Natural killer cell (primary cell): ENCODE measurements at places on chromosomes 4 and X.

DNA sequence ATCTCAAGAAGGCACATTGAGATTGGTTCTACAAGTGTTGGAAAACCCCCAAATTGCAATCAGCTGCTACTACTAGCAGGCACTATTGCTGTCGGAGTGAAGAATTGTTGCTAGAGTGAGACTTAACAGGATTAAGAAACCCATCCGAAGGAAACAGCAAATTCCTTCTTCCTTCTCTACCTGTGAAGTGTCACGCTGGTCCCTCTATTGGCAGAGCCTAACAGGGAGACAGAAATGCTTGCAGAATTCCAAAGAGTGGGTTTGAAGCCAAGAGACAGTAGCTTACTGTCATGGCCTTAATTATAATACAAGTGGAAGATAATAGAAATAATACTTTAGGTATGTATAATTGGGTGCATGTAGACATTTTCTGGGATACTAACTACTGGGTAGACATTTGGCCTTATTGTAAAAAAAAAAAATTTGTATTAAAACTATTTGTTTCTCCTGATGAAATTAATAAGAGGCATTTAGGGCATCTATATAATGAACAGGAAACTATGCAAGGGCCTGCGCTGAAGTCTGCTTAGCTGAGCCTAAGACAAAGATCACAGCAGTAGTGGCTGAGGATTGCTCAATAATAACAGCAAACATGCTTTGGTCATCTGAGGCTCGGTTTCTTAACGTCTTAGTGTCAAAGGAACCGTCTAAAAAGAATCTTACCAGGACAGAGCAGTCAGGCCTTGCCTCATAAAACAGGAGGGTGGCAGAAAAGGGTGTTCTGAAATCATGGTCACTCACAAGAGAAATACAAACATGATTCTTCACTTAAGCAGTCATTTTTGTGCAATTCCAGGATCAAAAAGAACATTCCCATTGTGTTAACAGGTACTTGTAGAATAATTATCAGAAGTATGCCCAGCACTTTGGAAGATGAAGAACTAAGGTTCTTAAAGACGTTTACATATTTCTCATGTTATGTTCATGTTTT is 40.8 kb downstream of the FAM241A start:
- H3K36me3 ChIP-seq = no peaks in the 10 kb centered on the region
- no peak overlapping the region for H3K4me3 ChIP-seq
- H3K4me1 ChIP-seq = no peaks in the 10 kb centered on the region
- H3K27ac ChIP-seq = no peak overlapping the region
- DNase-seq = no peak

- H3K27me3 ChIP-seq = no peaks in the 10 kb centered on the region
- DNase-seq = no peak
- H3K4me3 ChIP-seq = no peak overlapping the region
Observed at GRCh38 chrX:130772776-130773143, 130.2 kb downstream of the ENOX2 start.

- no peak overlapping the region for H3K4me3 ChIP-seq
- H3K4me1 ChIP-seq = peaks cover 4% of the 10 kb centered on the region
- no peaks in the 10 kb centered on the region for H3K36me3 ChIP-seq
- no peak for DNase-seq
Observed at GRCh38 chrX:21955403-21956189, 15.1 kb downstream of the SMS start.

DNA sequence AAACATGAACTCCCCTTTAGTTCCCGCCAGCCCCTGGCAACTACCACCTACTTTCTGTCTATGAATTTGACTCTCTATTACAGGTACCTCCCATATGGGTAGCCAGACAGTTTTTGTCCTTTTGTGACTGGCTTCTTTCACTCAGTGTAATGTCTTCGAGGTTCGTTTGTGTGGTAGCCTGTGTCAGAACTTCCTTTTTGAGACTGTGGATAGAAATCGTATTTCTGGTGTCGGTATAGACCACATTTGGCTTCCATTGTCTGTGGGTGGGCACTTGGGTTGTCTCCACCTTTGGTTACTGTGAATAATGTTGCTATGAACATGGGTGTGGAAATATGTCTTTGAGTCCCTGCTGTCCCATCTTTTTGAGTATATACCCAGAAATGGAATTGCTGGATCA is 5.4 kb upstream of the CLDN34 start:
- no peaks in the 10 kb centered on the region for H3K27me3 ChIP-seq
- no peaks in the 10 kb centered on the region for H3K4me1 ChIP-seq
- no peak overlapping the region for H3K27ac ChIP-seq
- no peak overlapping the region for H3K4me3 ChIP-seq

DNA sequence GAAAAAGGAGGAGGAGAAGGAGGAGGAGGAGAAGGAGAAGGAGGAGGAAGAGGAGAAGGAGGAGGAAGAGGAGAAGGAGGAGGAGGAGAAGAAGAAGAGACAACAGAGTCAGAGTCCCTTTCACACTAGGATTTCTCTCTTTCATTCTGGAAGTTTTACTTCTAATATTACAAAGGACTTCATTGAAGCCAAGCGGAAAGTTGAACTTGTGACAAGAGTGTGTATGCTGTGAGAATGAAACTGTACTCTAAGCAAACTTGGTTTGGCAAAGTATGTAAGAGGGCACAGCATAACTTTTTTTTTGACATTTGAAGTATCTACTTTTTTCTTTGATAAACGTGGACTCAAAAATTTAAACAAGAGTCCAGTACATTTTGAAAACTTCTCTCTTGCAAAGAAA is 48.0 kb downstream of the CXCL8 start:
- no peaks in the 10 kb centered on the region for H3K36me3 ChIP-seq
- H3K27ac ChIP-seq = no peak overlapping the region
- no peaks in the 10 kb centered on the region for H3K27me3 ChIP-seq
- no peak overlapping the region for H3K4me3 ChIP-seq
- H3K4me1 ChIP-seq = no peaks in the 10 kb centered on the region

- H3K4me1 ChIP-seq = no peaks in the 10 kb centered on the region
- H3K27ac ChIP-seq = no peak overlapping the region
- DNase-seq = no peak
- no peaks in the 10 kb centered on the region for H3K27me3 ChIP-seq
- no peak overlapping the region for H3K4me3 ChIP-seq
- H3K36me3 ChIP-seq = no peaks in the 10 kb centered on the region
Observed at GRCh38 chrX:72532366-72532765, 40.3 kb downstream of the HDAC8 start.
